GM23248 (cell line): ENCODE measurements at places on chromosomes 3 and 15. TPM values are rescaled to one million over a fixed set of nuclear protein-coding genes. Genes with fewer than 3 reads are reported as not detected.
A peak's percentile ranks its signal among the peaks of the same experiment; 100 is the strongest.

TGM4 gene
- total RNA-seq, result not detected in 2 replicates

IMPG2 gene
- 0.11 TPM in 1 of 2 replicates, not detected in the other for total RNA-seq

BRK1 gene
- 116 and 180 TPM in 2 replicates for total RNA-seq

CLDN16 gene
- total RNA-seq, result 0.11 TPM in 1 of 2 replicates, not detected in the other

C3orf49 gene
- not detected in 2 replicates for total RNA-seq

SNTN gene
- total RNA-seq, result not detected in 2 replicates

P2RY13 gene
- total RNA-seq, result not detected in 2 replicates

DNA sequence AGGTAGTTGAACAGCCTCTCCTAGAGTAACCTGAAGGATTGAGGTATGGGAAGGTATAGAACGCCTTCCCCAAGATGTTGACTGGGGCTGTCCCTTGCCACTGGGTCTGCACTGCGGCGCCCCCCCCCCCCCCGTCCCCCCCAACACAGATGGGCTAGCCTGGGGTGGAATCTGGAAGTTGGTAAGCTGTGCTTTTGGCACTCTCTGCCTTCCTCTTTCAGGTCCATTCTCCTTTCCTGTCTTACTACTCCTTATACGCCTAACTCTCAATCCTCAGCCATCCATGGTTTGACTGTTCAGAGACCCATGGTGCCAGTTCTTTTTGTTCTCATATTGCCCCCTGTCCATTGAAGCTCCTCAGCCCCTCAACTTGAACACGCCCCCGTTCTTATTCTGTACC is 42.8 kb downstream of the MAP2K1 start:
- H3K27ac ChIP-seq, result no peak overlapping the region
- H3K27me3 ChIP-seq, result no peaks in the 10 kb centered on the region
- DNase-seq, result no peak
- H3K4me3 ChIP-seq, result no peak overlapping the region
- no peaks in the 10 kb centered on the region for H3K36me3 ChIP-seq

DNA sequence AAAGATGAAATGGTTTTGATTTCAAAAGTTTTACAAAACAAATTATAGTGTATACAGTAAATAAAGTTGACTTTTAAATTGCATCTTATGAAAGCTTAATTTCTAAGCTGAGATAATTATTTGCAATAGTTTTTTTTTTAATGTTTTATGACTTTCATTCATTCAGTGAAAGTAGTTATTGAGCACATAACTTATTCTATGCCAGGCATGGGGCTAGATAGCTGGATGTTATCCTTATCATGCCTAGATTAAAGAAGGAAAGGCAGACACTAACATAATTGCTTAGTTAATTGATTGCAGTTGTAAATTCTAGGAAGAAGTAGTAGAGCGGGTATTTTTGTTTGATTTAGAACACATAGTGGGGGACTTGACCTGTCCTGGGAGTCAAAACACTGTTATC is 92.4 kb downstream of the FNDC3B start:
- peak overlapping the region; percentile 97 for H3K27ac ChIP-seq
- peaks cover 70% of the 10 kb centered on the region for H3K4me1 ChIP-seq
- H3K4me3 ChIP-seq, result no peak overlapping the region
- H3K27me3 ChIP-seq, result no peaks in the 10 kb centered on the region
- DNase-seq, result no peak

GRCh38 chr3:187807086-187807862 is 62.0 kb upstream of the BCL6 start:
- H3K36me3 ChIP-seq, result no peaks in the 10 kb centered on the region
- peak; percentile 92 for DNase-seq
- no peak overlapping the region; the same call in 1 of the 2 replicates for H3K27ac ChIP-seq
- peaks cover 18% of the 10 kb centered on the region for H3K4me1 ChIP-seq
- H3K27me3 ChIP-seq, result no peaks in the 10 kb centered on the region

DNA sequence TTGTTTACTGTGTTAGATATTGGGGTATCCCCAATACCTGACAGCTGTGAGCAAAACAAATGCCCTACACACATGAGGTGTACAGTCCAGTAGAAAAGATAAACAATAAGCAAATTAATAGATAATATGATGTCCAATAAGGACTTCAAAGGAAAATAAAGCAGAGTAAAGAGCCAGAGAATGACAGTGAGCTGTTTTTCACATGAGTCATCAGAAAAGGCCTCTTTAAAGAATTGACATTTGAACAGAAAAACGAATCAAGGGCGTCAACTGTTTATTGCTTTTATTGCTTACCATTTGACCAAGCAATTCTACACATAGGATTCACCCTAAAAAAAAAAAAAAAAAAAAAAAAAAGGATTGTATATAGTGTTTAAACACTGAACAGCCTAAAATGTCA is 96.6 kb upstream of the FLNB start:
- peak; percentile 44 for DNase-seq
- no peak overlapping the region for H3K27ac ChIP-seq

GRCh38 chr3:194936659-194937058 is 251.0 kb downstream of the FAM43A start:
- H3K36me3 ChIP-seq, result no peaks in the 10 kb centered on the region
- H3K27ac ChIP-seq, result no peak overlapping the region
- H3K27me3 ChIP-seq, result no peaks in the 10 kb centered on the region
- H3K4me1 ChIP-seq, result peaks cover 2% of the 10 kb centered on the region
- H3K4me3 ChIP-seq, result no peak overlapping the region

DNA sequence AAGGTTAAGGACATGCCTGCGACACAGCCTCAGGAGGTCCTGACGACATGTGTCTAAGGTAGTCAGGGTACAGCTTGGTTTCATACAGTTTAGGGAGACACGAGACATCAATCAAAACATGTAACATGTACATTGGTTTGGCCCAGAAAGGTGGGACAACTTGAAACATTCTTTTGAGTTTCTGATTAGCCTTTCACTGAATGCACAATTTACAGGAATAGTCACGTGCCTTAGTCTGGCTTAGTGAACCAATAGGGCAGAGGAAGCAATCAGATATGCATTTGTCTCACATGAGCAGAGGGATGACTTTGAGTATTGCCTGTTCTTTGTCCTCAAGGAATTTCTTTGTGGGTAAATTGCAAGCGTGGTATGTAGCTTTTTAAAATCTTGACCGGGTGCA is 24.5 kb upstream of the HDAC11 start:
- no peak overlapping the region for H3K4me3 ChIP-seq
- H3K27ac ChIP-seq, result no peak overlapping the region

DNA sequence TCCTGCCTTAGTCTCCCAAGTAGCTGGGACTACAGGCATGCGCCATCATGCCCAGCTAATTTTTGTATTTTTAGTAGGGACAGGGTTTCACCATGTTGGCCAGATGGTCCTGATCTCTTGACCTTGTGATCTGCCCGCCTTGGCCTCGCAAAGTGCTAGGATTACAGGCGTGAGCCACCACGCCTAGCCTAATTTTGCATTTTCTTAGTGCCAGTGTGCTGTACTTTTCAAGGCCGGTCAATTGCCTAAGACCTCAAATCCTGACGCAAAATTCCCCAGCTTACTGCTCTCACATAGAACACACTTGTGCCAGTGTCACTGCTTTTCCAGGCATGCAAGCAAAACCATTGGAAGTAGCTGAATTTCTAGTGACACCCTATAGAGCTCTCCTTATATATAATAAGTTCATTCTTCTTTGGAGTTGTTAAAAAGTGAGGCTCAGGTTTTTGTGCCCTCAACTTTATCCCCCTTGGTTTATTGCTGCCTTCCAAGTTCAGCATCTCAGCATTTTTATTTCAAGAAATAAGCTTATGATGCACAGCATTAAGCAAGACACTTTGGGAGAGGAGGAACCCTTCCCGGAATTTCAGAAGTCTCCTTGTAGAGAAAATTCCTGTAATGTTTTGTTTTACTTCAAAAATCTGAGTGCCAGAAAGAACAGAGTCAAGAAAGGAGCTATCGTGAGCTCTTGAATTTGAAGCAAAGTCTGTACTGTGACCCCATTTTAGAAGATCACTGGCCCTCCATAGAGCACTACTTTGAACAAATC is 93.2 kb downstream of the FILIP1L start:
- peak overlapping the region; percentile 9; the same call in 1 of the 2 replicates for H3K27ac ChIP-seq
- H3K36me3 ChIP-seq, result no peaks in the 10 kb centered on the region
- peaks cover 44% of the 10 kb centered on the region for H3K4me1 ChIP-seq
- no peaks in the 10 kb centered on the region for H3K27me3 ChIP-seq
- peak; percentile 28 for DNase-seq
- no peak overlapping the region for H3K4me3 ChIP-seq

DNA sequence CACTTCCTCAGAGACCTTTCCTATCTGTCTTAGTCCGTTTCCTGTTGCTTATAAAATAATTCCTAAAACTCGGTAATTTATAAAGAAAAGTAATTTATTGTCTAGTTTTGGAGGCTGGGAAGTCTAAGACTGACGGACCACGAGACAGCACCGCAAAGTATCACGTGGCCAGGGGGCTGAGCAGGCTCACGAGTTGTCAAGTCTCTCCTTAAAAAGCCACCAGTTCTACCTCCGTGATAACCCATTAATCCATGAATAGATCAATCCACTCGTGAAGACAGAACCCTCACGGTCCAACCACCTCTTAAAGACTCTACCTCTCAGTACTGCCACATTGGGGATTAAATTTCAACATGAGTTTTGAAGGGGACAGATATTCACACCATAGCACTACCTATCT is 821 bp downstream of the LINS1 start:
- H3K27ac ChIP-seq, result peak overlapping the region; percentile 47
- peaks cover 5% of the 10 kb centered on the region; the same call in 1 of the 2 replicates for H3K36me3 ChIP-seq
- DNase-seq, result peak; percentile 54
- H3K4me3 ChIP-seq, result peak overlapping the region; percentile 95
- H3K27me3 ChIP-seq, result no peaks in the 10 kb centered on the region

GRCh38 chr15:39920510-39921273 is 626 bp upstream of the GPR176 start:
- peak; percentile 97 for DNase-seq
- no peaks in the 10 kb centered on the region for H3K27me3 ChIP-seq
- H3K36me3 ChIP-seq, result 0 out of 2 replicates have a peak, but pooled peaks cover 3% of the 10 kb centered on the region
- H3K27ac ChIP-seq, result peak overlapping the region; percentile 92
- H3K4me1 ChIP-seq, result peaks cover 45% of the 10 kb centered on the region
- peak overlapping the region; percentile 88 for H3K4me3 ChIP-seq

GRCh38 chr3:120129718-120130513 is 35.7 kb upstream of the GSK3B start:
- no peak overlapping the region for H3K27ac ChIP-seq
- H3K36me3 ChIP-seq, result no peaks in the 10 kb centered on the region
- H3K4me1 ChIP-seq, result peaks cover 9% of the 10 kb centered on the region; the same call in 1 of the 2 replicates
- no peaks in the 10 kb centered on the region for H3K27me3 ChIP-seq
- H3K4me3 ChIP-seq, result no peak overlapping the region

GRCh38 chr3:134527037-134527436 is 41.2 kb downstream of the CEP63 start:
- no peaks in the 10 kb centered on the region for H3K4me1 ChIP-seq
- DNase-seq, result peak; percentile 15
- no peaks in the 10 kb centered on the region for H3K27me3 ChIP-seq
- no peak overlapping the region for H3K27ac ChIP-seq

DNA sequence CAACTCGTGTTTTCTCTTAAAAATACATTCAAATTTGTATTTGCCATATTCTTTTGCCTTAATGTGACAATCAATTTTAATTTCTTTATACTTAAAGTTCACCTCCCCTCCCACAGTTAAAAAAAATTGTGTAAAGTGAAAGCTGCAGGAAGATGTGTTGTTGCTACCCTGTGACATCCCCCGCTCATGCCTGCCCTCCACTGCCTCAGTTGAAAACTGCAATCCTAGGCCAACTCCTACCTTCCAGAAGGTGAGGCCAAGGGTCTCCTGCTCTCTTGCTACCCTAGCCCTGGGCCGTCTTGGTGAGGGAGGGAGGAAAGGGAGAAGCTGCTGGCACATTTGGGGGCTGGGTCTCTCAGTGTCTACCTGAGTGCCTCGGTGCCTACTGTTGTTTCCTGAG is 57.0 kb upstream of the CMTM7 start:
- H3K27me3 ChIP-seq, result peaks cover 10% of the 10 kb centered on the region; the same call in 1 of the 2 replicates
- H3K27ac ChIP-seq, result no peak overlapping the region
- no peaks in the 10 kb centered on the region for H3K4me1 ChIP-seq
- no peak for DNase-seq
- no peak overlapping the region for H3K4me3 ChIP-seq

DNA sequence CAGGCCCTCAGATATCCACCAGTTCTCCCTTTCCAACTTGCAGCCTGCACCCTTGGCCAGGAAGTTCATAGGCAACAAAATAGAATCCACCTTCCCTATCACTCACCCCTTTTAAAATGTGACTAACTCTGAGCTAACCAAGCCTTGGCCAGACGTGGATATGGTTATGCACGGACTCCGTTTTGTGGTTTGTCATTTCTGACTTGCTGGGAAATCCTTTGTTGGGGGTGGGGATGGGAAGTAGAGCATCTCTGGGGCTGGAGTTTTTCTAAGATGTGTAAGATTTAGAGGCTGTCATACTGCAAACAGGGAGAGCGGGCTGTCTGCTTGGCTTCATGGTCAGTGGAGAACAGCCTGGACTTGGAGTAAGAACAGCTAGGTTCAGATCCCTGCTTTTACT is 62.6 kb downstream of the SMAD3 start:
- no peaks in the 10 kb centered on the region for H3K27me3 ChIP-seq
- H3K4me3 ChIP-seq, result no peak overlapping the region
- peak; percentile 98 for DNase-seq
- H3K4me1 ChIP-seq, result peaks cover 73% of the 10 kb centered on the region
- no peaks in the 10 kb centered on the region for H3K36me3 ChIP-seq
- peak overlapping the region; percentile 97 for H3K27ac ChIP-seq
